ENCODE measurements at places on chromosomes 3 and 15.

- no peak for DNase-seq
Measured at GRCh38 chr3:118425272-118425837, 609.3 kb downstream of the IGSF11 start.

DNA sequence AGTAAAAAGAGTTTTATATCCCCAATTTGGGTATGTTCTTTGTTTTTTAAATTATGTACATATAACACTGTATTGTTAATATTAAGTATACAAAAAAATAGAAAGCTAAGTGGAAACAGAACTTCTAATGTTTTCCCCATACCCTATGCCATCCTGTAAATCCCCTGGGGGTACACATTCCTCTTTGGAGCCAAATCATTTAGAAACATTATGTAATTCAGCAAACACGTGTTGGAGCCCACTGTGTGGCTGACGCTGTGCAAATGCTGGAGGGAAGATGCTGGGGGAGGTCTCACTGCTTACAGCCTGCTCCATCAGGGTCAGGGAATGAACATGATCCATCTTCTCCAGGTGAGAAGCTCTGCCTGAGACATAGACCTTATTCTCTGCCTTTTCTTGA lies 52.8 kb downstream of the CRTC3 start:
- no peak for DNase-seq

DNA sequence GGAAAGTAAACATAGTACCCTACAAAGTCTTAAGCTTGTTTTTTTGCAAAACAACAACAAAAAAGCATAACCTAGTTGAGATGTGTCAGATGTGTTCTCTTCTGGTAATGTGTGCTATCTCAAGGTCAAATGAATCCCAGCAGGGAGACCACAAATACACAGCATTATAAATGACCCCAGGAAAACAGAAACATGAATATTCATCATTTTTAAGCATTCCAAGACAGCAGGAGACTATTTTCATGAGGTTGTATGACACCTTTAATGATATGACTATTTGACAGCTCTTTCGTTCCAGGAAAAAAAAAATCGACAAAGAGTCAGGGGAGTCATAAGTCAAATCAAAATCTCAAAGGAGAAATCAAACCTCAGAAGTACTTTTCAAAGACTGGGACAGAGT lies 62.7 kb upstream of the CBLB start:
- DNase-seq: no peak

- DNase-seq: no peak
Measured at GRCh38 chr3:98561727-98562521, 30.1 kb downstream of the GPR15 start.

- DNase-seq: no peak
Measured at GRCh38 chr3:116264546-116265319, 180.6 kb downstream of the LSAMP start.

DNA sequence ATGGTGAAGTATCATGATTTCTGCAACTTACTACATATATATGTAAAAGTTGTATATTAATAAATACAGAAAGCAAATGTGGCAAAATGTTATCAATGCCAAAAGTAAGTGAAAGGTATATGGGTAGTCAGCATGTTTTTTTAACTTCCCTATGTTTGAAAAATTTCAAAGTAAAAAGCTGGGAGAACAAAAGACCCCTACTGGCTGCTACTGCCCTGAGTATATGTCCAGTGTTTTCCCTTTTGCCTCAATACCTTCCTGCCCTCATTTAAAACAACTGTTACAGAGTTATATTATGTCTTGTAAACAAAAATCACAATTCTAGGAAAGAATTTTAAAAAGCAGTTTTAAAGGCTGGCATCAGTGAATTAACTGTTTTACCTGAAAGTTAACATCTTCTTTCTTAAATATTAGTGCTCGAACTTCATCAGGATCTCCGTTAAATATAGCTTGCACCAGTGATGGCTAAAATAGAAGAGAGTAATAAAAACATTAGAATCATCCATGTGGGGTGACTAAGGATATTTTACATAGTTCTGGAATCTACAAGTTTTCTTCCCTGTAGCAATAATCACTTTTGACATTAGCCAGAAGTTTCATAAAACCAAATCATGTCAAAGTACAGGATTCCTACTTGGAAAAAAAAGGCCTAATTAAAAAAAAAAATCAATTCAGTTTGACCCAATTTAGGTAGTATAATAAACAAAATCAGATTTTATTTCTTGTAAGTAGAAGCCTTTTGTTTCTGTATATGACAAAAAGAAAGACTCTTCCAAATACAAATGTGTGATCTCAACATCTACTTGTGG lies 2.7 kb downstream of the ANKRD28 start:
- DNase-seq: no peak

DNA sequence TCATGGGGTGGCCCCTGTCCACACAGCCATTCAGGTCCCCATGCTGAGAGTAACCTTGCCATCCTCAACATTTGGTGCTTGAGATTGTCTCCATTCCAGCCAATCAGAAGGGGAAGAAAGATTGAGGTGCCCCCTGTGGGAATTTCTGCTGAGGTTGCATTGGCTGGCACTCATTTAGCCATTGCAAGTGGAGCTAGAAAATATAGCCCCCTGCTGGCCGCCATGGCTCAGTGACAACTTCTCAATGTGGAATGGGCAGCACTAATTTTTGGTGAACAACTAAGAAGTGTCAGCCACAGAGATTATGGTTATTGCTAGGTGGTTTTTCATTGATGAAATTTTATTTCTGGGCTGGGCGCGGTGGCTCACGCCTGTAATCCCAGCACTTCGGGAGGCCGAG lies 22.0 kb downstream of the COL6A6 start:
- peak; percentile 68 for DNase-seq

GRCh38 chr3:16743276-16743675 lies 138.1 kb upstream of the DAZL start:
- DNase-seq: no peak

DNA sequence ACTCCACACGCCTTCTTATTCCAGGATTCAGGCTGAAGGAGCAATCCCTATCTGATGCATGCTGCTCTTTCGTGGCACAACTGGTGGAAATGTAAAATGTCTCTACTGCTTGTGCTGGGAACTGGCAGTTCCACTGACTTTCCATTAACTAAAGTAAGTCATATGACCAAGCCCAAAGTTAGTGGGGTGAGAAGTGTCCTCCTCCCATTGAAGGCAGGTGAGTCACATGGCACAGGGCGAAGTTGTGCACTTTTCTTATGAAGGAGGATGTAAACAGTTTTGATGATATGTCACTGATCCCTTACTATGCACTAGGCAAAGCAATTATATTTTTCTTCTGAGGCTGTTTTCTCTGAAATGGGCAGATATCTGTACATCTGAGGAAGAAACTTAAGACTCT lies 51.6 kb downstream of the SLC7A14 start:
- no peak for DNase-seq

DNA sequence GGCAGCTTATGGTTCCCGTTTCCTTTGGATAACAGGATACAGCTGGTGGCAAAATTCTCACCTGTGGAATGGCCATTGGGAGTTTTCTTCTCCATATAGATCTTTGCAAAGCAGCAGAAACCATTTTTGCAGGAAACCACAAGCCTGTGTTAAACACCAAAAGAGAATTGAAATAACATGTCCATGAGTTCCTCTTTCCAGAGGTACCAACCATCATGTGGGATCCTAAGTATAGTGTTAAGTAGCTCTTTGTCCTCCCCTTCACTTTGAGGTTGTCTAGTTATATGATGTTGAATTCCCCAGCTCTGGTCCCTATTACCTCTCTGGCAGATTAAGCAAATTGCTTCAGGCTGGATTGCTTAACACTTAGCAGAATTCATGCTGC lies 94.9 kb downstream of the AKAP13 start:
- no peak for DNase-seq

DNA sequence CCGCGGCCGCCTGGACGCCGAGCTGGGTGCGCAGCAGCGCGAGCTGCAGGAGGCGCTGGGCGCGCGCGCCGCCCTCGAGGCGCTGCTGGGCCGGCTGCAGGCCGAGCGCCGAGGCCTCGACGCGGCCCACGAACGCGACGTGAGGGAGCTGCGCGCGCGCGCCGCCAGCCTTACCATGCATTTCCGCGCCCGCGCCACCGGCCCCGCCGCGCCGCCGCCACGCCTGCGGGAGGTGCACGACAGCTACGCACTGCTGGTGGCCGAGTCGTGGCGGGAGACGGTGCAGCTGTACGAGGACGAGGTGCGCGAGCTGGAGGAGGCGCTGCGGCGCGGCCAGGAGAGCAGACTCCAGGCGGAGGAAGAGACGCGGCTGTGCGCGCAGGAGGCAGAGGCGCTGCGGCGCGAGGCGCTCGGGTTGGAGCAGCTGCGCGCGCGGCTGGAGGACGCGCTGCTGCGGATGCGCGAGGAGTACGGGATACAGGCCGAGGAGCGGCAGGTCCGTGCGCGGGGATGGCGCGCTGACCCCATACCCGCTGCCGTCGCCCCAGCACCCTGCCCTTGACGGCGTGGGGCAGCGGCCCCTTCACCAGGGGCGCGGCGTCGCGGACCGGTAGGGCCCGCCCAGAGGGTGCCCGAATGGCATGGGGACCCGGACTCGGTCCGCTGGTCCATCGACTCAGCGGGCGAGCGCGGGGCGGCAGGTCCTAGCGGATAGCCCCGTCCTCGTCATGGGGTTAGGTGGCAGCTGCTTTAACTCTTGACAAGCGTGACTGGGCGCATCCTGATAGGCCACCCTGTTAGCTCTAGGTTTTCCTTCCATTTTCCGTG lies 848 bp downstream of the SYNM start:
- peak; percentile 85 for DNase-seq

DNA sequence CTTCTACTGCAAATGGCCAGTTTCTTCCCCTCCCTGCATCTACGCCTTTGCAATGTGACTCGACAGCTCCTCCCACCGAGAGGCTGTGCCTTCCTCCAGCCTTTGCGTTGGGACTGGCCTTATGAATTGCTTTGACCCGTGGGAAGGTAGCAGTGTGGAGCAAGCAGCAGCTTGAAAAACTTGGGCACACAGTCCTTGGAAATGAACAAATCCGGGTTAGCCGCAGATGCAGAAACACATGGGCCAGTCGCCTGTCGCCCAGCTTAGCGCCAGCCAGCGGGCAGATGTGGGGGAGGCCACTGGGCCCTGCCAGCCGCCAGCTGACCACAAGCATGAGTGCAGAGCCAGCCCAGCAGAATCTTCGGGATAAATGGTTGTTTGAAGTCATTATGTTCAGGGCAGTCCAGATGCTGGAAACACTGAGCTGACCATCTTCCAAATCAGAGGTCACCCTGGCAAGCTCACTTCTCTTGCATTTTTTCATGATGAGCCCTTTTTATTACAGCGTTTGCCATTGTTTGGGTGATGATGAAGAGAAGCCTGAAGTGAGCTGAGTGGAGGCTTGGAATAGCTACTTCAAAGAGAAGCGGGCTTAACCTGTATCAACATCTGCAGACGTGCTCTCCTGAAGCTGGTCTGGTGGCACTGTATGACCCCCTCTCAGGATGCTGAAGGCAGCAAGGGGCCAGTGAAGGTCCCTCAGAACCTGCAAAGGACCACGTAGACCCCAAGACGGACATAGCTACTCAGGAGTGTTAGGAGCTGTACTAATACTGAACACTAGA lies 9.8 kb downstream of the SELENOS start:
- DNase-seq: no peak

GRCh38 chr3:119259821-119260220 lies 19.1 kb upstream of the B4GALT4 start:
- DNase-seq: no peak

DNA sequence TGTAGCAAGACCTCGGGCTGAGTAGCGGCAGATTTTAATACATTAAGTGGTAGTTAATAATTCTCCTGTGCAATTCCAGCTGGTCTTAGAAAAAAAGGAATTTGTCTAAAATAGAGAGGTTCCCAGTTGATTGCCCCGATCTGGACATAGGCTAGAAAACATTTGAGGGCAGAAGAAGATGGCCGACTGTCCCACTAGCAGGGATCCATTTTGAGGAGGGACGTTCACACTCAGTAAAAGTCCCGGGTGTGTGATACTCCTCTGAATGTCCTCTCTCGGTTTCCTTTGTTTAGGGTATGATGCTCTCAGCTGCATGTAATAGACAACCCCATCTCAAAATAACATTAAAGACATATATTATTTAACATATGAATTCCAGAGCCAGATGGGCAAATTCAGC lies 77.9 kb upstream of the OXTR start:
- DNase-seq: no peak

GRCh38 chr3:123082370-123083065 lies 15.7 kb downstream of the PDIA5 start:
- DNase-seq: no peak

- no peak for DNase-seq
Measured at GRCh38 chr3:151262871-151263525, 15.3 kb downstream of the P2RY14 start.

- DNase-seq: no peak
Measured at GRCh38 chr15:76470691-76471090, 134.1 kb downstream of the ISL2 start.

GRCh38 chr3:78761126-78761525 lies 1006.7 kb downstream of the ROBO1 start:
- no peak for DNase-seq

- DNase-seq: no peak
Measured at GRCh38 chr15:64131547-64131946, 20.0 kb upstream of the SNX22 start.

DNA sequence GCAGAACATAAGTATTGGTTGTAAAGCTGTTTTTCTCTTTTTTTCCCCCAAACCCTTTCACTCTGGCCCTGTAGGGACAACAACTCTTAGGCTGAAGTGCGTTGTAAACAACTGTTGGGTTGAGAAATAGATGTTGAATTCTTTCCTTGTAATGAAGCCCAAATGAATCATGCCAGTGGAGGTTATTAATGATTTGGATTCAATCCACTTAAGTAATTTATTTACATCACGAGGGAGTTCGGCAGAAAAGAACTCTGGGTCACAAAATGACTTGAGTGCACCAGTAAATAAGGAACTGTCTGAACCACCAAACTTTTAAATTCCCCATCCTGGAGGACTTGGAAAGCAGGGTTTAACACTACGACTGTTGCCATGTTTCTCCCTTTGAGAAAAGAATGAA lies 218.9 kb downstream of the PDZRN3 start:
- DNase-seq: no peak

DNA sequence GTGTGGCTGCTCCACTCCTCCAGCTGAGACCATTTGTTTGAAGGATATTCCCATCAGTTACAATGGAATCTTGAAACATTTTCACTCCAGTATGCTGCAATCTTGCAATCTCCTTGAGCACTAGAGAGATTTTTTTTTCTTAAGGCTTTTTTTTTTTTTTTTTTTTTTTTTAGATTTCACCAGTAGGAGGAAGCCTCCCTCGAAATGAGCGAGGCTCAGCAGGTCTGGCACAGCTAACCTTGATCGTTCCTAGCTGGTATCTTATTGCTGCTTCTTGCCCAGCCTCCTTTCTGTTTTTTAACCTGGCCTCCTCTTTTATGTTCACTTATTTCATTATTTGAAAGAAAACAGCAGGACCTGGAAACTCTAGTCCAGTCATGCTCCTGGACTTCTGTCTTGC lies 48.1 kb downstream of the RAP2B start:
- no peak for DNase-seq

GRCh38 chr3:126083511-126083912 lies 412 bp downstream of the SLC41A3 start:
- DNase-seq: peak; percentile 49

- no peak for DNase-seq
Measured at GRCh38 chr3:156867174-156867573, 41.0 kb downstream of the LEKR1 start.
